T follicular helper cell (primary cell): ENCODE measurements at places on chromosomes 6 and 20.
A peak's percentile ranks its signal among the peaks of the same experiment; 100 is the strongest.

DNA sequence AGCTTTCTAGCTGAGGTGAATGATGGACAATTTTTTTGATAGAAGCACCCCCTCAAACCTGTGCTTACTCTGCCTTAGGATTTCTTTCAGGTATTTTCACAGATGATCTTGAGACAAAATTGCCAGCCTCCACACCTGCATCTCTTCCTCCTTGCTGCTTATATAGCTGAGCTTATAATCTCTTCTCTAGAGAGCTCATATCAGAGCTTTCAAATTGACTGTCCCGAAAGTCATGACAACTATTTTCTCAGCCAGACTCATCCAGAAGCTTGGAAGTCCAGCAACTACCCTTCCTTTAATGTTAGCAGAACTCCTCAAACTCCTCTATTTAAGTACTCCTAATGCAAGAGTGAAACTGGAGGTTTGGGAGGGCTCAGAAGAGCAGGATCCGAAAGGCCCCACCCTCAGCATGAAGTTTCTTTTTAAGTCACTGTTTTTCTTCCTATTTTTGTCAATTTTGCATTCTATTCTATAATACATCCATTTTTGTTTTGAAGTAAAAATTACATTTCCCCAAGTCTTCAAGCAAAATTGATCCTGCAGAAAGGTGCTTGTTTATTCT is 12.7 kb downstream of the CGA start:
- DNase-seq, result no peak

GRCh38 chr6:157659536-157660271 is 163.3 kb upstream of the SNX9 start:
- no peak for DNase-seq

GRCh38 chr20:55650657-55651360 is 354.5 kb downstream of the CBLN4 start:
- DNase-seq, result no peak

- no peak for DNase-seq
Measured at GRCh38 chr6:116363759-116364158, 7.0 kb upstream of the DSE start.

- DNase-seq, result no peak
Measured at GRCh38 chr6:154157082-154157481, 118.0 kb downstream of the OPRM1 start.

DNA sequence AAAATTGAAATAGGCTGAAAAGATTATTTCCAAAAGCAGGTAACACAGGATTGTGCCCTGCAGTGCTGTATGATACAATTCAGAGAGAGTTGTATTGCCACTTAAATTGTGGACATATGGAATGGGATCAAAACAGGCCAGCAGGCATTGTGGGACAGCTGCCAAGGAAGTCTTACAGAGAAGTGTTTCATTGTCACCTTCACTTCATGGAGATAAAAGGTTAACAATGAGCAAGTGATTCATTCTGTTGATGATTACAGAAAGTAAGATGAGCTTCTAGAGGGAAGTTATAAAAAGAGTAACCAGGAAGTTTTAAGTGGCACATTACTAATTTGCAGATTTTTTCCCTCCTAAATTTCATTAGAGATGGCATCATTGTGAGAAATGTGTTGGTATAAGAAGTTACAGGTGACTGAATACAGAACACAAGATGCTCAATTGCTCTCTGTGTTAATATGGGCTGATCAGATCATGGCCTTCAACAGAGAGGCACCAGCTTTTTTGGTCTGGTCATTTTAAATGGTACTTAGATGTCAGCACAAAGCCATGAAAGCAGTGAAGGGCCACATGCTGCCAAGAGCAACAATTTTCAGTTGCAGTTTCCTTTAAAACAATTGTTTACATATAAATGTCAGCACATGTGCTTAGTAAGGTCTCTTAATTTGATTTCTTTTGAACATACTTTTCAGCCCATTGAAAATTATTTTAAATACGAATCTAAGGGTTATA is 402.5 kb upstream of the FKBP1C start:
- no peak for DNase-seq

DNA sequence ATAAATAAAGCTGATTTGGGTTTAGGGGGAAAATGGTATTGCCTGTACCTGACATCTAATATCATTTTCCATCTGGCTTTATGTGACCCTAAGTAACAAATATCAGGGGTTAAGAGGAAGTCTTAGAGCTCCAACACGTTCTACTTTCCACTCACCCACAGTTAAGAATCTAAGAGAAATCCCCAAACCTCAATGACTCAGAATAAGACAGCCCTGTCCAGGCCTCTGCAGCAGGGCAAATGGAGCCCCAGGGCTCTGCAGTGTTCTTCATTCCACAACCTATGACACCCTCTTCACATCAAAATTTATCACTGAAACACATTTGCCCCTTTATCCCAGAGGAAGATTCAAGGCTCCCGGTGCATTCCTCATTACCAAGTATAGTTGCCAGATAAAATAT is 20.3 kb upstream of the TENT5A start:
- no peak for DNase-seq

- no peak for DNase-seq
Measured at GRCh38 chr20:17655286-17655651, 26.8 kb downstream of the RRBP1 start.

- DNase-seq, result no peak
Measured at GRCh38 chr6:68192988-68193387, 442.1 kb upstream of the ADGRB3 start.

DNA sequence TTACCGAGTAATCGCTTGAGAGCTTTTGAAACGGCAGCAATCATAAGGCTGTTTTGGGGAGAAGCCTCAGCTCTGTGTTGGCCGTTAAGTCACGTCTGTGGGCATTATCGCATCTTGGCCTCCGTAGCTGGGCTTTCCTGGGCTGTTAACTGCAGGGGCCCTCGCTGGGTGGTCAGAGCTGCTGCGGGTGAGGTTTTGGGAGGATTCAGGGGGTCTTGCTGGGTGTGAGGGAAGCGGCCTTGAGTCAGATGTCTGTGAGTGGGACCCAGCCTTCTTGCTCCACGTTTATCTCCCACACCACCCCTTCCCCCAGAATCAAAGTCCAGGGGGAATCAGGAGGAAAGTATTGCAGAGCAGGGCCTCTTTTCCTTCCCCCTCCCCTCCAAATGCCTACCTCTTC is 3.2 kb upstream of the APCDD1L start:
- no peak for DNase-seq

GRCh38 chr20:20267685-20268370 is 100.1 kb upstream of the INSM1 start:
- no peak for DNase-seq

DNA sequence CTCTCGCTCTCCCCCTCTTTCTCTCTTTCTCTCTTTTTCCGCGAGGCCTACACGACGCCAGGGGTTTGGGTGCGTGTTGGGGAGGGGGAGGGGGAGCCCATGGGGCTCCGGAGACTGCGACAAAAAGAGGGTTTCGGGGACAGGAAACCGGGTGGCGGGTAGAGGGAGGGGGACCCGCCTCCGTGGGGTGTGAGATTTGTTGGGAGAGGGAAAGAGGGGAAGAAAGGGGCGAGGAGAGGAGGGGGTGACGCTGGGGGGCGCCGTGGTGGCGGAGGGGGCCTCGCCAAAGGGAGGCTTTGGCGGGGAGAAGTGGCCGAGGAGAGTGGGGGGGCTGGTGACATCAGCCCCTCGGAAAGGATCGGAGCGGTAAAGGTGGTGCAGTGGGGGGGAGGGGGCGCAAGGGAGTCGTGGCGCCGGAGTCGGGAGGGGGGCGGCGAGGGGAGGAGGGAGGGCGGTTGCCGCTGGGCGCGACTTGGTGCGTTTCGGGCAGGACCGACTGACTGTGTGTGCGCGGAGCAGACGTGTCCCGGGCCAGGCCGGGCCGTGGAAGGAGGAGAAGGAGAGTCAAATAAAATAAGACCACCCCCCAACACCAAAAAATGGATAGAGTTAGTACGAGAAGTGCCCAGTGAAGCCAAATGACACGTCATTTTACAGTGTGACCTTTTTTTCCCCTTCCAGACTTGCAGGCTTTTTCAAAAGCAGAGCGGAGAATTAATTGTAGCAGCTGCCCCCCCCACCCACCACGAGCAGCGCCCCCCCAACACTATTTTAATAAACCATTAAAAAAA is 39.8 kb downstream of the GNAS start:
- peak; percentile 60 for DNase-seq

- no peak for DNase-seq
Measured at GRCh38 chr6:16154904-16155303, 26.0 kb downstream of the MYLIP start.

DNA sequence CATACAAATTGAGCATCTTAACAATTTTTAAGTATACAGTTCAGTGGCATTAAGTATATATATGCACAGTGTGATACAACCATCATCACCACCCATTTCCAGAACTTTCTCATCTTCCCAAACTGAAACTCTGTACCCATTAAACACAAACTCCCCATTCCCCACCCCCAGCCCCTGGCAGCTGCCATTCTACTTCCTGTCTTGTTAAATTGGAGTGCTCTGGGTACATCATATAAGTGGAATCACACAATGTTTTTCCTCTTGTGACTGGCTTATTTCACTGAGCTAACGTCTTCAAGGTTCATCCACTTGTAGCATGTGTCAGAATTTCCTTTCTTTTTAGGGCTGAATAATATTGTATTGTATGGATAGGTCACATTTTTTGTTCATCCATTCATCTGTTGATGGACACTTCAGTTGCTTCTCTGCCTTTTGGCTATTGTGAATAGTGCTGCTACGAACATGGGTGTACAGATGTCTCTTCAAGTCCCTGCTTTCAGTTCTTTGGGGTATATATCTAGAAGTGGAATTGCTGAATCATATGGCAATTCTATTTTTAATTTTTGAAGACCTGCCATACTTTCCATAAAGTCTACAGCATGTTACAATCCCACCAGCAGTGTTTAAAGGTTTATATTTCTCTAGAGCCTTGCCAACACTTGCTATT is 19.6 kb upstream of the RREB1 start:
- no peak for DNase-seq
